ENCODE measurements at places on chromosomes 3 and 15.

GRCh38 chr3:131501949-131502348 lies 822 bp downstream of the MRPL3 start:
- DNase-seq: no peak

DNA sequence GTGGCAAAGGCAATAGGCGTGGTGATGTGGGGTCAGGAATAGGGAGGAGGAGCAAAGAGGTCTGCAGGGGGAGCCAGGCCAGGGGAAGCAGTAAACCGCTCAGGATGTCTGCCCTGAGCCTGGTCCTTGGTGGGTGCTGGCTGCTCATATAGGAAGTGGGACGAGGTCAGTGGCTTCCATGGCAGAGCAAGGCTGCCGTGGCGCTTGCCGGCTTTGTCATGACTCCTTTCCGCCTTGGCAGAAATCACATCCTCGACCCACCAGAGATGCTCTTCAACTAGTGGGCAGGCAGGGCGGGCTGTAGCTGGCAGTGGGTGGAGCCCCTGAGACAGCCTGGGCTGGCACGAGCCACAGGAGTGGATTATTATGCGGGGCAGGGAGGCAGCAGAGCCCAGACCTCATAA lies 13.1 kb upstream of the SKOR1 start:
- DNase-seq: peak; percentile 43

DNA sequence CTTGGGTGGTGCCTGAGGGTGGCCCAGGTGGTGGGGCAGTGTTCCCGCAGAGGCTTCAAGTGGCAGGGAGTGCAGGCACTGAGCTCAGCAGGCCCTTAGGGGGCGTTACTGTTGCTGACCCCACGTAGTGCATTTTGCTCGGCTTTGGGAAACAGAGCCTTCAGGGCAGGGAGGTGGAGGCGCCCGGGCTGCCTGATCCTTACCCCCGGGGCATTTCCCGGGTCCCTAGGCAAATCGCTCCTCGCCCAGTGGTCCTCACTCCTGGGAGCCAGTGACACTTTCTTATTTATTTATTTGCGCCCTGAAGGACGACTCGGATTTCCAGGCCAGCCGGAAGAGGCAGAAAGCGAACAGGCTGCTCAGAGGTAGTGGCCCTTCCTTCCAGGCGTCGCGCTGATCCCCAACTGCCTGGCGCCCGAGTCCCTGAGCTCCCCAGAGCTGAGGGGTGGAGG lies 10.1 kb upstream of the FOXB1 start:
- peak; percentile 79 for DNase-seq

DNA sequence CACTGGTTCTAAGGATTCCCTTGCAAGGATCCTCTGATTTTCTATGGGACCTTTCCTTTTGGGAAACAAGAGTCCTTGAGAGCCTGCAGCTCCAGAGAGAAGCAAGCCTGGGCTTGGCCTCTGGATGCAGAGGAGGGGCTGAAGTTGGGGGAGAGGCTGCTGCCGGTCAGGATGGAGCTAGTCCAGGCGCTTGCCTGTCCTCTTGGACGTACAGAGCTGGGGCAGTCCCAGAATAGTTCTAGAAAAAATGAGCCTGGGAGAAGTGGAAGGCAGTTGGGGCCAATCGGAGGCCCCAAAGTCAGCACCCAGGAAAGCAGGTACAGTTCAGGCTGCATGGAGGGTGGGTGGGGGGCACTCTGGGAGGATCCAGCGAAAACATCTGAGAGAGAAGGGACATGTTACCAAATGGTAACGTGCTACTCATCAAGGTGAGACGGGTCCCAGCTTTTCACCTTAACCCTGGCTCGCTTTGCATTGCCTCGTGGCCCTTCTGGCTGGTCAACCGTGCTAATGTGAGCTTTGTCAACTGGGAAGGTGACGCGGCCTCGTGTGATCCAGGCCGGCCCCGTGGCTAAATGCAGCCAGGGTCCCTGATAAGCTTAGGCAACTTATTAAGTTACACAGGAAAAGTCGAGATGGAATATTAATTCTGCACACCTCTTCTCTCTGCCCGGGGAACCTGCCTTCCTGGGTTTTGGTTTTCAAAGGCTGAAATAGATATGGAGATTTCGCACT lies 38.7 kb upstream of the MAGEF1 start:
- DNase-seq: no peak

DNA sequence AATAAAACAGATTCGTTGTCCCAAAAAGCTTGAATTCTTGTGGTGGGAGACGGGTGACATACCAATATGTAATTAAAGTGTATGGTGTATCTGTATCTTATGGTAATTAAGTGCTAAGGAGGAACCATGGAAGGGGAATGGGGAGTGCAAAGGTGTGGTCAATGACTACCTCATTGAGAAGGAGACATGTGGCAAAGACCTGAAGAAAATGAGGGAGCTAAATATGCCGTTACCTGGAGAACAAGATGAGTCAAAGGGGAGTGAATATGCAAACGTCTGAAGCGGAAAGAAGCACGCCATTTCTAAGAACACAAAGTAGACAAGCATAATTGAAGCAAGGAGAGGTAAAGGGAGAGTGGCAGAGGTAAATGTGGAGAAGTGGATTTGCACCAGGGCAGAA lies 115.7 kb downstream of the SI start:
- no peak for DNase-seq

DNA sequence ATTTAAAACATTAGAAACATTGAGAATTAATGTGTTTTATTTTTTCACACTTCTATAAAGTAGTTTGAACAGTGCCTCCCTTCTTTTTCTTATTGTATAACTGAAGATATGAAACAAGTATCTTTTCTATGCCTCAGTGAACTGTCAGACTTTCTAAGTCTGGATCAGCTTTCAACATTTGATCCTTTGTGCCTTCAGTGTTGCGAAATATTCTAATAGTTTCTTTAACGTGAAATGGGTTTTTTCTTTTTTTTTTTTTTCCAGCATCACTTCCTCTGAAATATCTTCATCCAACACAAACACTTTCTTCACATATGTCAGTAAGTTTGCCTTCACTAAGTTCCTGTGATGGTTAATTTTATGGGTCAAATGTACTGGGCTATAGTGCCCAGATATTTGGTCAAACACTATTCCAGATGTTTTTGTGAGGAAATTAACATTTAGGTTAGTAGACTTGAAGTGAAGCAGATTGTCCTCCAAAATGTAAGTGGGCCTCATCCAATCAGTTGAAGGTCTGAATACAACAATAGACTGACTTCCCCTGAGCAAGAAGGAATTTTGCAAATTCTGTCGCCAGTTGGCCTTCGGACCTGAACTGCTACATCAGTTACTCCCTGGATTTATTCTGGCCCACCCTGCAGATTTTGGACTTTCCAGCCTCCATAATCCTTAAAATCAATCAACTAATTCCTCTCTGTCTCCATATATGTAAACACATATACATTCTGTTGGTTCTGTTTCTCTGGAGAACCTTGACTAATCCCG lies 6.4 kb upstream of the CPOX start:
- DNase-seq: no peak

GRCh38 chr3:177530908-177531307 lies 333.6 kb upstream of the TBL1XR1 start:
- no peak for DNase-seq

All from ecto neural progenitor cell (in vitro differentiated cells).